Activated naive CD8-positive, alpha-beta T cell treated with anti-CD3 and anti-CD28 coated beads for 36 hours (primary cell): ENCODE measurements at places on chromosomes 12 and 14. TPM values are rescaled to one million over a fixed set of nuclear protein-coding genes. Genes with fewer than 3 reads are reported as not detected.

GRCh38 chr12:111448846-111449790, 43.4 kb downstream of the SH2B3 start:
- DNase-seq: no peak

- no peak for DNase-seq
These were observed 66.4 kb downstream of the GCH1 start for GRCh38 chr14:54836231-54836630.

GRCh38 chr12:67025543-67026114, 243.5 kb upstream of the CAND1 start:
- DNase-seq: peak; percentile 50

The SLC17A8 gene
- total RNA-seq: not detected

The KRT7 gene
- total RNA-seq: 2.4 TPM

- DNase-seq: no peak
These were observed 132.7 kb upstream of the USP15 start for GRCh38 chr12:62127516-62127915.

GRCh38 chr12:108879615-108880254, at the start of gene DAO:
Gene DAO, plus strand, starts transcription at chr12:108880092. Its CDS starts 4,915 bp downstream, at chr12:108885007.
- DNase-seq: no peak

GRCh38 chr12:25896981-25897380, 61.5 kb upstream of the RASSF8 start:
- no peak for DNase-seq
